WTC11 (cell line): ENCODE measurements at places on chromosomes 5 and 9. TPM values are rescaled to one million over a fixed set of nuclear protein-coding genes. Genes with fewer than 3 reads are reported as not detected.

PKD2L2 gene
- 0.21 TPM in 1 of 3 replicates, not detected in the others for total RNA-seq

IFNA2 gene
- total RNA-seq, result not detected in 3 replicates

TLX3 gene
- total RNA-seq, result 0.11 to 0.16 TPM in 2 of 3 replicates, not detected in the other

BTNL8 gene
- total RNA-seq, result 0.48 to 0.96 TPM (median 0.85 TPM) in 3 replicates

CAST gene
- total RNA-seq, result 38.9 to 45.9 TPM (median 40.0 TPM) in 3 replicates

FABP6 gene
- 2.3 to 4.9 TPM (median 2.9 TPM) in 3 replicates for total RNA-seq

NNT gene
- 32.0 to 37.6 TPM (median 33.1 TPM) in 3 replicates for total RNA-seq

TLE1 gene
- 93.2 to 97.7 TPM (median 93.9 TPM) in 3 replicates for total RNA-seq

LHX2 gene
- total RNA-seq, result 0.42 to 0.50 TPM in 2 of 3 replicates, not detected in the other

PHYKPL gene
- 30.9 to 41.7 TPM (median 31.7 TPM) in 3 replicates for total RNA-seq

SHISAL2B gene
- total RNA-seq, result 11.1 to 15.2 TPM (median 14.8 TPM) in 3 replicates

FRRS1L gene
- 0.71 to 1.1 TPM (median 1.0 TPM) in 3 replicates for total RNA-seq

DNA sequence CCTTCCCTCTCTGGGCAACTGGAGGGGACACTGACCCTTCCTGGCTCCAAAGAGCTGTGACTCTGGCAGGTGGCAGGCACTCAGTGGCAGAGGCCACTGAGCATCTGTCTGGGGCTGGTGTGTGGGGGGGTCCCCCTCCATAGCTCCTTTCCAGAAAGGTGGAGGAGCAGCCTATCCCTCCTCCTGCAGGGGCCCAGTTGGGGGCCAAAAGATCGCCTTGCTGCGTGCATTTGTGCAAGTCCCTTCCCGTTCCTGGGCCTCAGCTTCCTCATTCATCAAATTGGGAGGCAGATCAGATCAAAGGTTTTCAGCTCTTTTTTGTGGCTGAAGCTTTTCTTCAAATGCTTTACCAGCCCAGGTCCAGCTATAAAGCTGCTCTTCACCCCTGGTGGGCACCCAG lies 77.7 kb downstream of the NTNG2 start:
- peaks cover 21% of the 10 kb centered on the region for H3K4me1 ChIP-seq
- DNase-seq, result no peak
- H3K4me3 ChIP-seq, result no peak overlapping the region
- peaks cover 38% of the 10 kb centered on the region for H3K27me3 ChIP-seq
- no peak overlapping the region for H3K27ac ChIP-seq

DNA sequence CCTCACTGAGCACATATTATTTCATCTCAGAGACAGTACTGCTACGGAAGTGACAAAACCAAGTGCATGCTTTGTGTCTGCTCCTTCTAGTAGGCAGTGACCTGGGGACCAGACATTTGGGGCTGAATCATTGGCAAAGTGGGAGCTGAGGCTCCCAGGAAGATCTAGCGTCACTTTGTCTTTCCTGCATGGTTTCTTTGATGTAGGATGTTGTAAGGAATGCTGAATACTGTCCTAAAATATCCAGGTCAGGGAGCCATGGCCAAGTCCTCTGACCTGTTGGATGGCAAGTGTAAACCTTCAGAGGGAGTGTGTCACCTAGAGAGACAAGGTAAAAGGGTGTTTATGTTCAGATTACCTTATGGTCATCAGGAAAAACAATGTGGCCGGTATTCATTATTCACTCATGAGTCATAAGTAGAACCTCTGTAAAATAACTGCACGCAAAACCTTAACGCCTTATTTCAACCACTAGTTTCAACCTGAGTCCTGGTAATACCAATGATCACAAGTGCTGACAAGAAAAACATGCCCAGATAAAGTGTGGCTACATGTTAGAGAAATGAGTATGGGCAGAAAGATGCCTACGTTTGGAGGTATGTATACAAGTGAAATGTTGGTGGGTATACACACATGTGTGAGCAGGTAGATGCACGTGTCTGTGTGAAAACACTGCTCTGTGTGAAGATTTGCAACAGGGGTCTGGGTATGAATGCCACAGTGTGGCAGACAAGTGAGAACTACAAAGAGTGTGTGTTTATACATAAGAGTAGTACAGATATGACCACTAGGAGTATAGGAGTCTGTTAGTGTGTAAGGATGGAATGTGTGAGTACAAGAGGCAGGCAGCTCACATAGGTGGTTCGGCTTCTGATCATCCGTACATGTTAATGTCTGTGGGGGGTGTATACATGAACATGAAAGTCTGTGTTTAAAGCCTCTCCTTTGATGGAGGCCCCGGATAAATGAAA lies 263.9 kb downstream of the SPOCK1 start:
- no peak overlapping the region for H3K27ac ChIP-seq
- H3K4me3 ChIP-seq, result no peak overlapping the region
- DNase-seq, result no peak
- H3K27me3 ChIP-seq, result no peaks in the 10 kb centered on the region
- no peaks in the 10 kb centered on the region for H3K4me1 ChIP-seq
- H3K36me3 ChIP-seq, result no peaks in the 10 kb centered on the region

GRCh38 chr9:131094622-131095021 lies 1.7 kb upstream of the AIF1L start:
- H3K27ac ChIP-seq, result peak overlapping the region; percentile 80; the same call in 1 of the 2 replicates
- peak overlapping the region; percentile 29 for H3K4me3 ChIP-seq
- H3K4me1 ChIP-seq, result peaks cover 33% of the 10 kb centered on the region
- H3K27me3 ChIP-seq, result peaks cover 6% of the 10 kb centered on the region

GRCh38 chr9:21554813-21555212 lies 72.7 kb upstream of the IFNE start:
- no peak for DNase-seq
- peaks cover 9% of the 10 kb centered on the region for H3K27me3 ChIP-seq
- H3K4me3 ChIP-seq, result no peak overlapping the region
- H3K36me3 ChIP-seq, result no peaks in the 10 kb centered on the region
- H3K4me1 ChIP-seq, result peaks cover 74% of the 10 kb centered on the region
- H3K27ac ChIP-seq, result no peak overlapping the region

- DNase-seq, result no peak
- H3K4me1 ChIP-seq, result peaks cover 24% of the 10 kb centered on the region
- no peak overlapping the region for H3K4me3 ChIP-seq
These were observed 1.8 kb downstream of the PLAC8L1 start for GRCh38 chr5:146103594-146103993.

GRCh38 chr9:125825762-125826161 lies 78.6 kb downstream of the PBX3 start:
- DNase-seq, result no peak
- H3K36me3 ChIP-seq, result no peaks in the 10 kb centered on the region
- H3K27ac ChIP-seq, result 0 out of 2 replicates have a peak overlapping the region, but pooled peaks have one; percentile 75
- no peak overlapping the region for H3K4me3 ChIP-seq

DNA sequence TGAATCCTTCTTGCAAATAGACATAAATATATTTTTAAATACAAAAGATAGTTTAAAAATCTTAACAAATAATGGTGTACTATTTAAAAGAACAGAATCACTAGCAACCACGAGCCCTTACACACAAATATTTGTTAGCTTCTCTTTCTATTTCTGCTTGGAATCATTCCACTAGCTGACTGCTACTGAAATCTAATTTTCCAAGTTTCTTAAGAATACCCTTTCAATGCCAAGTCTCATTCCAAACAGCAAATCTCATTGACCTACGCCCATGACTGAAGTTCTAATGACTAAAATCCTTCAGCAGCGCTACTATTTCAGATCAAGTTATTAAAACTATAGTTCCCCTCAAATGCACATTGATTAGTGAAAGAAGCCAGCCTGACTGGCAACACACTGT lies 13.2 kb upstream of the PPP1R2B start:
- no peak overlapping the region for H3K27ac ChIP-seq
- H3K4me1 ChIP-seq, result peaks cover 14% of the 10 kb centered on the region
- H3K36me3 ChIP-seq, result no peaks in the 10 kb centered on the region
- no peak overlapping the region for H3K4me3 ChIP-seq
- H3K27me3 ChIP-seq, result no peaks in the 10 kb centered on the region; the same call in 1 of the 2 replicates

GRCh38 chr5:17203329-17204132 lies 13.9 kb upstream of the BASP1 start:
- no peak overlapping the region for H3K27ac ChIP-seq
- peaks cover 12% of the 10 kb centered on the region; the same call in 1 of the 2 replicates for H3K4me1 ChIP-seq

- H3K36me3 ChIP-seq, result no peaks in the 10 kb centered on the region; the same call in 1 of the 2 replicates
- no peak for DNase-seq
- H3K27me3 ChIP-seq, result no peaks in the 10 kb centered on the region
- H3K27ac ChIP-seq, result peak overlapping the region; percentile 96
These were observed 14.1 kb downstream of the SLC25A25 start for GRCh38 chr9:128082151-128082550.

- no peaks in the 10 kb centered on the region for H3K27me3 ChIP-seq
- no peak for DNase-seq
These were observed 11.1 kb downstream of the CCNG1 start for GRCh38 chr5:163448491-163448890.

DNA sequence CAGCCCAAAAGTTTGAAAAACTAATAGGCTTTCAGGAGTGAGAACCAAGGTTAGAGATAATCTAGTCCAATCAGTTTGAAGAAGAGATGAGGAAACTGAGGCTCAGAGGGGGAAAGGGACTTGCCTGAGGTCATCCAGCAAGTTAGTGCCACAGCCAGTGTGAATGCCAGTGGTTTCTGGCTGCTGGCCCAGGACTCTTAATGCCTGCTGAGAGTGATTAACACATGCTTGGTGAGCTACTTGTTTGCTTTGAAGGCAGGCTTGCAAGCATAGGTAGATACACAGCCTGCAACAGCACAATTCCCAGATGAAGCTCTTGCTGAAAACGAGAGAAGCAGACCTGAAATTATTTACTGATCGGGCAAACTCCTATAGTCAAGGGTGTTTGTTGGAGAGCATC lies 591.6 kb upstream of the SGCD start:
- H3K27ac ChIP-seq, result no peak overlapping the region
- peaks cover 18% of the 10 kb centered on the region for H3K4me1 ChIP-seq
- H3K4me3 ChIP-seq, result no peak overlapping the region
- no peak for DNase-seq

DNA sequence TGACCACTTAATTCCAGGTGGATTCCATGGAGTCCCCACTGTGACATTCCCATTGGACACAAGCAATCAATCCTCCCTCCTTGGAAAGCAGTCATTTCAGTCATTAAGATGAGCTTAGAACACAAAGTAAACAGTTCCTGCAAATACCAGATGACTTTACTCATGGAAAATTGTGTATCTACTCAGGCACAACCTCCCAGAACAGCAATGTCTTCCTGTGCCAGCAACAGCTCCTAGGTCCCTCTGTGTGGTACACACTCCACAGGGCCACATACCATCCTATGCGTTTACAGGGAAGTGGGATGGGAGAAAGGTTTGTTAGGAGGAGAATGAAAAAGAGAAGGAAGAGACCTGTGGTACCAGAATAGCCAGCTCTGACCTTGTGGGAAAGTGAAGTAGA lies 53.7 kb downstream of the MTMR12 start:
- no peak overlapping the region for H3K4me3 ChIP-seq
- H3K36me3 ChIP-seq, result peaks cover 76% of the 10 kb centered on the region
- H3K27me3 ChIP-seq, result no peaks in the 10 kb centered on the region
- peaks cover 5% of the 10 kb centered on the region; the same call in 1 of the 2 replicates for H3K4me1 ChIP-seq
- DNase-seq, result no peak

- no peaks in the 10 kb centered on the region for H3K36me3 ChIP-seq
- H3K4me3 ChIP-seq, result peak within 1 kb of the TSS; percentile 93
- DNase-seq, result no peak
- peak within 1 kb of the TSS; percentile 90 for H3K27ac ChIP-seq
These were observed at the start of gene GALNT10 for GRCh38 chr5:154190595-154191304. GALNT10 (plus strand) TSS chr5:154190733; CDS start chr5:154190867, 134 bp downstream.

DNA sequence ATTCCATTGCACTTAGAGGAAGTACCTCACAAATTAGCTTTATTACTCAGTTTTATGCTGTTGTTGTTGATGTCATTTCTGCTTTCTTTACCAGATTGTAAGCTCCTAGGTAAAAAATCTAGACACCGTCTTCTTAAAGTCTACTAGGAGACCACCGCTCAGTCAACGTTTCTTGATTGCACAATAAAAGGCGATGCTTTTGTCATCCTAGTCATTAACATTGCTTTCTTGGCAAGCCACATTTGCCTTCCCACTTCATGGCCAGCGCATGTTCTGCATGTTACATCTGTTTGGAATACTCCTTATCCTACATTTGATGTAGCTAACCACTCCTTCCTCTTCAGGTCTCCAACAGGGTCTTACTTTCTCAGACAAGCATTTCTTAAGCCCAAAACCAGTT lies 464.0 kb upstream of the TUSC1 start:
- no peak for DNase-seq
- no peak overlapping the region for H3K4me3 ChIP-seq
- no peak overlapping the region for H3K27ac ChIP-seq
- 0 out of 2 replicates have a peak, but pooled peaks cover 2% of the 10 kb centered on the region for H3K36me3 ChIP-seq
- H3K27me3 ChIP-seq, result no peaks in the 10 kb centered on the region
- peaks cover 4% of the 10 kb centered on the region for H3K4me1 ChIP-seq

DNA sequence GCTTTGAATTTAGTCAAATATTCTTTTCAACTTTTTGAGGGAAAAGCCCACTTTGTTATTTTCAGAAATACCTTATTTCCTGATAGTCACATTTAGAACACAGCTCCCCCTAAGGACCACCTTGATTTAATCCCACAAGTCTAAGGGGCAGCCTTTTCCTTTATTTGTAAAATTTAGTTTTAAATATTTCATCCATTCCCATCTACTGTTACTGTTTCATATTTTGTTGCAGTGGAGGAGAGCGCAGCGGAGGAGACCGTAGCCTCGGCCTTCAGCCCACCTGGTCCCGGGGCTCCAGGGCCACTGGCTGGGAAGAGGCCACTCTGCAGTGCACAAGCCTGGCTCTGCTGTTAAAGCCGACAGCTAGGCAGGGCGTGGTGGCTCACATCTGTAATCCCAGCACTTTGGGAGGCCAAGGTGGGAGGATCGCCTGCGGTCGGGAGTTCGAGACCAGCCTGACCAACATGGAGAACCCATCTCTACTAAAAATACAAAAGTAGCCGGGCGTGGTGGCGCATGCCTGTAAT lies 19.6 kb downstream of the LPCAT1 start:
- peak overlapping the region; percentile 13; the same call in 1 of the 2 replicates for H3K27ac ChIP-seq
- no peak for DNase-seq
- peaks cover 8% of the 10 kb centered on the region for H3K36me3 ChIP-seq
- no peaks in the 10 kb centered on the region for H3K27me3 ChIP-seq
- H3K4me1 ChIP-seq, result peaks cover 59% of the 10 kb centered on the region
- H3K4me3 ChIP-seq, result no peak overlapping the region

DNA sequence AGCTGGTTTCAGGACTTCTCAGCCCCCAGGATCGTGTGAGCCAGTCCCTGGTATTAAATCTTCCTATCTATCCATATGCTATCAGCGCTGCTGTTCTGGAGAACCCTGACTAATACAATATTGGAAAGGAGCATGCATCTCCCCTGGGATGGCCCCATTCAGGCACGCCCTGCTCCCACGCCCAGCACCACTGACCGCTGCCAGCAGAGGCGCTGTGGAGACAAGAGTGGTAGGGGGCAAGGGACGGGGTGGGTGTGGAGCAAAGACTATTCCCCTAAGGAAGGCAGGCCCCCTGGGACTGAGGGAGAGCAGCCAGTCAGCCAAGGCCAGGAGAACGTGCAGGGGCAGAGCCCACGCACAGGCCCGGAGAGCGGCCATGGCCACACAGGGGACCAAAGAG lies 116.0 kb downstream of the VAV2 start:
- H3K27ac ChIP-seq, result peak overlapping the region; percentile 90
- peaks cover 12% of the 10 kb centered on the region for H3K4me1 ChIP-seq
- H3K4me3 ChIP-seq, result no peak overlapping the region
